Glutamatergic neuron (in vitro differentiated cells): ENCODE measurements at places on chromosomes 16 and 17. TPM values are rescaled to one million over a fixed set of nuclear protein-coding genes. Genes with fewer than 3 reads are reported as not detected.

DNA sequence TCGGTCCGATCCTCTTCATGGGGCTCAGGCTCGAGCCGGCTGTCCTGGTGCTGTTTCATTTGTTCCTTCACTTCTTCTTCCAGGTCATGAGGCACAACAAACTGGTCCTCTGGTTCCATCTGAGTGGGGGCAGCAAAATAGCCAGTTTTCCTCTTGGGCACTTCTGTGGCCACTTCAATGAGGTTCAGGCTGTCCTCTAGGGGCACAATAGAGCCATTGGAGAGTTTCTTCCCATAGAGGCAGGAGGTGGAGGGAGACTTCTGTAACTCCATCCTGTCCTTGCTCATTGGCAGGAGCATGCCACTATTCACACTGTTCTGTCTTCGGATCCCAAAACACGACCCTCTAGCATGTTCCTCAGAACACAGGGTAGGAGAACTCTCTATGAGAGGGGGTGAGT lies 22.9 kb downstream of the MARVELD3 start:
- DNase-seq, result no peak

DNA sequence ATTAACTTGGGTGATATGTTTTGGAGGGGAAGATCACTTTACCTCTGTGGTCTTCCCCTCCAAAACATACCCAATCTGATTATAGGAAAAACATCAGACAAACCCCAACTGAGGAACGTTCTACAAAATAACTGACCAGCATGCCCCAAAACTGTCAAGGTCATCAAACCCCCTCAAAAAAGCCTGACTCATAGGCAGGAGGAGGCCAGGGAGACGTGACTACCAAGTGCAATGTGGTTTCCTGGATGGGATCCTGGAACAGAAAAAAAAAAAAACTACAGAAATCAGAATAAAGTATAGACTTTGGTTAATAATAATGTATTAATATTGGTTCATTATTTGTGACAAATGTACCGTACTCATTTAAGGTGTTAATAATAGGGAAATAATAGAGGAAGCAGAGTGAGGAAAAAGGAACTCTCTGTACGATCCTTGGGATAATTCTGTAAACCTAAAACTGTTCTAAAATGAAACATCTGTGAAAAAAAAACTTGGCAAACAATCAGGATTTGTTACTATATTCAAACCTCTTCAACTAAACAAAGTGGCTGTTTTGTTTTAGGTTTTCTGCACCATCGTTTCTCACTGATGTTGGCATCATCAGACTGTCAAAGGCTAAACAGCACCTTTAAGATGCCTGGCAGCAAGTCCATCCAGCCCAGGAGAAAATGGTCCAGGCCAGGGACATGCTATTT lies 266.7 kb upstream of the SDK2 start:
- DNase-seq, result no peak

Gene ZG16
- total RNA-seq, result not detected

DNA sequence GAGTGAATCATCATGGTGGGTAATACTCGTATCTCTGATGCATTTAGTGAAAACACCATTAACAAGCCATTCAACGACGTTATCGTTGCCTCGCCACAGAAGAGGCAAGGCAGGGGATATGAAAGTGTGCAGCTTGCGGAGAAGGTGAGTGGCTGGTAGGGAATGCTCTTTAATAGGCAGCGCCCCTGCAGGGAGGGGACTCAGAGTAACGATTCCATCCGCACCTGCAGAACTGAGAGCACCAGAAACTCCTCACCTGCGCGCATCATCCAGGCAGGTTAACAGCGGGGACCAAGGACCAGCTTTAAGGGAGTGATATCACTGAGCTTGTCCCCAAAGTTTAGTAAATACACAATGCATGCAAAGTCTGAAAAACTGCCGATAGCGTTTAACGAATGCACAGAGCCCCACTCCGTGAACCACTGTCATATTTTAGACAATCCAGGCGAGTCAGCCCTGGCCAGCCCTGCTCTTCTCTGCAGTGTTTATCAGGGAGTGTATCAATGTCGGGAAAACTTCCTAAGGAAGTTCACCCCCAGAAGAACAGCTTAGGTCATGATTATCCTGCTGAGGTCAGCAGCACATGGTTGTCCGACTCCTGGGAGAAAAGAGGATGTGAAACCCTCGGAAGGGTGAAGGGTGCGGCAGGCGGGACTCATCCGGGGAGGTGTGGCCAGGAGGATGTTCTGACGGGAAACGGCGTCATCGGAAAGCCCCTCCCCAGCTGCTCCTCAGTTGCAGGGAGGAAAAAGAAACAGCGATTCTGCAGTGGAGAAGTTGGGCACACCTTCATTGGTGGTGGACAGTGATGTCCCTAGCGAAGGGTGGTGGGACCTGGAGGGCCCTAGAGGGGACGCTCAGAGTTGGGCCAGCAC lies 68.5 kb upstream of the DNAH17 start:
- no peak for DNase-seq

Gene AARS1
- total RNA-seq, result 179 TPM

GRCh38 chr17:27473748-27474609 lies 17.7 kb downstream of the KSR1 start:
- no peak for DNase-seq

Gene PNPO
- total RNA-seq, result 6.0 TPM

DNA sequence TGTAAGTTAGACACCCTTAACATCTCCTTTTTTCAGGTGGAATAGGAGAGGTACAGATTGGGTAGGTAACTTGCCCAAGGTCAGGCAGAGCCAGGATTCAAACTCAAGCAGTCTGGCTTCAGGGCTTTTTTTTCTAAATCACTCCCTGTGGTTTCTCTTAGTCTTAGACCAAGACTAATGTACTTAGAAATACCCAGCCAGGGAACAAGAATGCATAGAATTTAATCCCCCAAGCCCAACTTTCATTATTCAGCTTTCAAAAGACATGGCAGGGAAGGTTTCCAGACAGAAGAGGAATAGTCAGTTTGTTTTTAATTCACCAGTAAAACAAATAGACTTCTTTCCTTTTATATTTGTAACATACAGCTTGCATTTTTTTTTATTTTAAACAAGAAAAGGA lies 305.2 kb upstream of the RBFOX1 start:
- no peak for DNase-seq

Gene SPATA32
- not detected for total RNA-seq

DNA sequence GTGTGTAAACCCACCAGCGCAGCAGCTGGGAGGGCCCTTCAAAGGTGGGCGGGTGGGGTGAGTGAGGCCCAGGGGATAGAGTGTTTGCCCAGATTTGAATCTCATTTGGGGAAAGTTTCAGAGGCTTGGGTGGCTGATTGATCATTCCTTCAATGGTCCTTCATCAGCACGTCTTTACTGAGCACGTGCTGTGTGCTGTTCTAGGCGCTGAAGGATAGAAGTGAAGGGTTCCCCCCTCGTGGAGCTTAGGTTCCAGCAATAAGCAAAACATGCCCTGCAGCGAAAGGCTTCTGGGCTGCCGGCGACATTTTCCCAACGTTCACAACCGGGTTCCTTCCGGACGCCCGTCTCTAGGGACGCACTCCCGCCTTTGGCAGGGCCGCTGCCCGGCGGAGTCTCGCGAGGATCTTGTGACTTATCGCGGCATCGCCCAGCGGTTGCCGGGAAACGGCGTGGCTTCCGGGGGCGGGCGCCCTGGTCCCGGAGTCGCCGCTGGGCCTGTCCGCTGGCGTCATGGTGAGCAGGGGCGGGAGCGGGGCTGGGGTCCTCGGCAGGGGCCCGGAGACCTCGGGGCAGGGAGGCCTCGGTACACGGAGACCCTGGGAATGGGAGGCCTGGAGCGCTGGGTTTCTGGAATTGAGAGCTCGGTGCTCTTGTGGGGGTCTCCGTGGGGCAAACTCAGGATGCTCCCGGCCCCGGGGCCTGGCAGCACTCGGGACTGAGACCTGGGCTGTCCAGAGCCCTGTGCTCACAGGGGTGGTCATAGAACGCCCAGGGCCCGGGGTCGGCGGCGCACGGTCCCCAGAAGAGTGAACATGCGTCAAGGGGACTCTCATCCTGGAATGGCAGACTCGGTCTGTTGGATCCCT lies 3.2 kb upstream of the DBNDD1 start:
- peak; percentile 96 for DNase-seq

- DNase-seq, result no peak
These were observed 857 bp upstream of the STAT5A start for GRCh38 chr17:42287305-42287976.

- peak; percentile 90 for DNase-seq
These were observed at the start of gene FOXJ1 for GRCh38 chr17:76141212-76142038. FOXJ1 (minus strand) TSS chr17:76141245; CDS start chr17:76140395, 850 bp downstream.

Gene ENO3
- 62.1 TPM for total RNA-seq

DNA sequence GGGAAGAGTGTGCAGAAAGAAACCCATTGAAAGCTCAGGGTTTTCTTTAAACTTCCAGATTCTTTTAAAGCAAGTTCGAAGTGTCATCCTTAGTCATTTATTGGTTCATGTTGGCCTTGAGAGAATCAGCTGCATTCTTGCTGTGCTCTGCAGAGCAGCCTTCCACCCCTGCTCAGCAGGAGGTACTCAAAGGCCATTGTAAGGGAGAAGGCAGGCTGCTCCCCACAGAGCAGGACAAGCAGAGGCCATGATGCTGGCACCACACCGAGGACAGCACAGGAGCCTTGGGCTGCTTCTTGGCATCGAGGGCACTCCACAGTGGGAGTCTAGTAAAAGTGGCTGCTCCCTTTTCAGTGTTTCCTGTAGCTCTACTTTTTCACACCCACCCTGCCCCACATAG lies 29.6 kb downstream of the NMT1 start:
- no peak for DNase-seq

Gene MPV17L
- 0.34 TPM for total RNA-seq

Gene HSD17B1
- total RNA-seq, result 4.1 TPM

GRCh38 chr16:55040366-55041086 lies 109.9 kb downstream of the IRX5 start:
- no peak for DNase-seq
